ENCODE measurements at places on chromosomes 5 and 9. TPM values are rescaled to one million over a fixed set of nuclear protein-coding genes. Genes with fewer than 3 reads are reported as not detected.

- DNase-seq: no peak
Measured at GRCh38 chr5:158910782-158911692, 188.7 kb downstream of the EBF1 start.

DNA sequence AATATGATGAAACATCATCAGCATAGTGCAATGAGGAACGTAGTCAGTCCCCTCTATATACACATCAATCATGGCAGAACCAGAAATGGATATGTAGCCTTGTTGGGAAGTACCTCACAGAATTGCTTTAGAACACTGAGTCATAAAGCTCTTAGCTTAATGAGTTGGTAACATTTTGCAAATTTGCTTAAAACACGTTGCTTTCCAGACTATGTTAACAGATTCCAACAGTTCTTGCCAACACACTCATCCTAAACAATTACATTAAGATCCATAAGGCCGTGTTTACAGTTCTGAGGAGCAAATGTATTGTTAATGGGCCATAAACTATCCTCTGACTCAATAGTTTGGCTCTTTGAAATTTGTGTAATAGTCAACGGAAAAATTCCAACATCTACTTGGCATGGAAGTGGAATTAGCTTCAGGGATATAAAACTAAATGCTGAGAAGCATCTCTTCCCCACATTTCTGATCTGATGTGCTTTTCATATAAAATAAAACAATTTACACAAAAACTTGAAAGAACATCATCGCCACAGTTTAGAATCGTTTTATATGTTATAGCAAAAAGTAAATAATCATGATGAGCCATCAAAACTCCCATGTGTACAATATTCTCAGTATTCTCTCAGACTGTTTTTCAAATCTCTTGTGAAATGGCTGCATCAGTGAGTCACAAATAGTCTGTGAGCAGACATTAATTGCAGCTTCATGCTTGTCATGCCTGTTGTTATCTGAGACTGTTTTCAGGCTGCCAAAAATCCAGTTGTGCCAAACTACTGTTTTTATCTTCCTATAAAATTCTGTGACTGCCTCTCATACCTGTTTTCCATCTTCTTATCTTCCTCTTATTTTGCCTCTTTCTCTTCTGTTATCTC lies 291.9 kb downstream of the COX7C start:
- no peak for DNase-seq

Gene CBY3
- total RNA-seq: not detected

Gene NFIB
- 76.4 TPM for total RNA-seq

Gene SLC6A18
- total RNA-seq: 0.48 TPM
